ENCODE measurements at places on chromosomes 16 and 17.

DNA sequence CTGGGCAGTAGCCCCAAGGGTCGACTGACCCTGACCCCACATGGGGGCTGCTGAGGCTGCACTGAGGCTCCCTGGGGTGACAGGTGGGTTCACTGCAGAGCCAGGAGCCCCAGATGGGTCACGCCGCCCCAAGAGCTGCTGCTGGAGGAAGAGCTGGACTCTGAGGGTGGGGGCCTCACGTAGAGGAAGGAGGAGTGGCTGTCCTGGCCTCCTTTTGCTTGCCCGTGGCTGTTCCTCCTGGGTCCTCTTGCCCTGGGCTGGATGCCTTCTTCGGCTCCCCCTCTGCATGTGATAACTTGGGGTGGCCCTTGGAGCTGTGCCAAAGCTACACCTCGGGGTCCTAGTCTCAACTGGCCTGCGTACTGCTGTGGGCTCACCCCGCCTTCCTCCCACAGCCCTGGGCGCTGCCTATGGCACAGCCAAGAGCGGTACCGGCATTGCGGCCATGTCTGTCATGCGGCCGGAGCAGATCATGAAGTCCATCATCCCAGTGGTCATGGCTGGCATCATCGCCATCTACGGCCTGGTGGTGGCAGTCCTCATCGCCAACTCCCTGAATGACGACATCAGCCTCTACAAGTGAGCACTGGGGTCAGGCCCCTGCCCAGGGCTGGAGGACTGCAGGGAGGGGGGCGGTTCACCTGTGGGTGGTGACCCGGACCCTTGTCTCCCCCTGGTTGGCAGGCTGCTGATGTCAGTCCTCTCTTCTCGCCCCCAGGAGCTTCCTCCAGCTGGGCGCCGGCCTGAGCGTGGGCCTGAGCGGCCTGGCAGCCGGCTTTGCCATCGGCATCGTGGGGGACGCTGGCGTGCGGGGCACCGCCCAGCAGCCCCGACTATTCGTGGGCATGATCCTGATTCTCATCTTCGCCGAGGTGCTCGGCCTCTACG, 1.1 kb upstream of the AMDHD2 start:
- no peak for DNase-seq

GRCh38 chr16:51237861-51238378, 86.8 kb upstream of the SALL1 start:
- no peak for DNase-seq

DNA sequence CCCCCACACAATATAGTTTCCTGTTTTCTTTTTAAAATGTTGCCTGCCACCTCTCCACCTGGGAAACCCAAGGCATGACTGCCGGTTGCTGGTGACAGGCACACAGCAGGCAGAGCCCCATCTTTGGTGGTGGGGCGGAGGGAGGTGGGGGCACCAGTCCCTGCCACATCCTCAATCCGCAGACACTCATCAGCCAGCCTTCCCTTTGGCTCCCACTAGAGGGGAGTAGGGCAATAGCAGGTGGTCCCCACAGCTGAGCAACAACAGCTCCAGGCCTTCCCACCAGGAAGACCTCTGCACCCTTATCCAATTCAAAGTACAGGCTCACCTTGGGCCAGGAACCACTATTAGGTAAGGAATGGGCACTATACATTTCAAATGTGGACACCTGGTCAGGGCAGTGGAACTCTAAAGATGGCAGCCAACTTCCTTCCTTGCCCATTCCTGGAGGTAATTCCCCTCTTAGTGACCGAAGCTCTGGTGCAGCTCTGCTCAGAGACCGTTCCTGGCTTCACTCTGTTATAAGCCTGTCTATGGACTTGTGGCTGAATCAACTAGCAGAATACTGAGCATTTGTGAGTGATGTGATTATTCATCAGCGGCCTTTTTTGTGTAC, 13.9 kb downstream of the RECQL5 start:
- no peak for DNase-seq

DNA sequence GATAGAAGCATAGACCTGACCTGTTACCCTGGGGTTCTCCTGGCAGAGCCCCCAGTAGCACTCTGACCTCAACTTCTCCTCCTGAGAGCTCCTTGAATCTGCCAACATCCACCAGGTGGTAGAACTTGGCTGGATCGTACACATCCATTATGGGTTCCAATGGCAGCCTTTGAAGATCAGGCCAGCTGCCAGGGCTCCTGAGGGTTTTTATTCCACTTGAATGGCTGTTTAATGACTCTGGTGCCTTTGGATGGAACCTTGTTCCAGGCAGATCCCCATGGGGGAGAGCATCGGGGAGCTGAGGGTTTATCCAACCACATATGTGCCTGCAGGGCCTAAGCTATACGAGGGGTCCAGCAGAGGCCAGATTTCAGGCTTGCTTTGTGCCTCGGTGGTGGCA, 47.1 kb upstream of the CLEC19A start:
- DNase-seq: no peak

- DNase-seq: no peak
These were observed 452.5 kb upstream of the CCL2 start for GRCh38 chr17:33802349-33803198.

GRCh38 chr17:6455321-6455705, 11.1 kb downstream of the PIMREG start:
- peak; percentile 38 for DNase-seq

DNA sequence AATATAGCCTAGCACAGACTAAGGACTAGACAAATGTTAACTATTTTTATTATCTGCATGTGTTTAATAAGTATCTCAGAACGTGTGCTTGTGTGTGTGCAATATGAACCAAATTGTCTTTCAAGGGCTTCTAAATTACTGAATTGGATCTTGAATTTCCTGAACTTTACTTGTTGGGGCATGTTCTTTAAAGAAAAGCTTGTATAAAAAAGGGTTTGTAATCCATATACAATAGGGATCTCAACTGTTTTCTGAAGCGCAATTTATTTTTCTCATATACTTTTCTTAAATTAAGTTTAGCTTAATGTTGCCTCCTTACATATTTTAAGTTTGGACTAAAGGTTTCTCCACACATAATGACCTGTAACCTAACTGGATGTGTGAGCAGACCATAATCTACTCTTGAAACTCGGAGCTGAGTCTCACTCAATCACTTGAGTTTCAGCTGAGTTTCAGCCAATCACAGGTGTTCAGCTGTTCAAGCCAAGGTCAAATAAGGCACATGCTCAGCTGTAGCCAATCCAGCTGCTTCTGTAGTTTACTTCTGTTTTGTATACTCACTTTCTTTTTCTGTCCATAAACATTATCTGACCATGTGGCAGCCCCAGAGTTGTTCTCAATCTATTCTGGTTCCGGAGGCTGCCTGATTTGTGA, 72.3 kb downstream of the CDK5R1 start:
- no peak for DNase-seq

DNA sequence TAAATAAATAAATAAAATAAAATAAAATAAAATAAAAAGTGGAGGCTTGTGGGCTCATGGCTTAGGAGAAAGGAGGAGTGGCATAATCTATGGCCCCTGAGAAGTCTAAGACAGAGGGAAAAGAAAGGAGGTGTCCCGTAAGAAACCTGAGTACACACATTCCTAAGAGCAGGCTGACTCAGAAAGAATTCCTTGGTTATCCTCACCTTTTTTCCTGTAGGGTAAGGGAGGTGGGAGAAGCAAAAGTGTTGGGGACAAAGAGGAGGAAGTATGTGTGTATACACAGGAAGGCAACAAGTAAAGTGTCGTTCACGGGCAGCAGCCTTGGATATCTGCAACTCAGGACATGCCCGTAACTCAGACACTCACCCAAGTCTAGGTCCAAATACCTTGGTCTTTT, 29.3 kb downstream of the MARF1 start:
- DNase-seq: no peak

GRCh38 chr16:48591976-48592375, 18.0 kb downstream of the N4BP1 start:
- no peak for DNase-seq

GRCh38 chr16:30829130-30830071, 42.4 kb upstream of the ZNF629 start:
- DNase-seq: no peak

DNA sequence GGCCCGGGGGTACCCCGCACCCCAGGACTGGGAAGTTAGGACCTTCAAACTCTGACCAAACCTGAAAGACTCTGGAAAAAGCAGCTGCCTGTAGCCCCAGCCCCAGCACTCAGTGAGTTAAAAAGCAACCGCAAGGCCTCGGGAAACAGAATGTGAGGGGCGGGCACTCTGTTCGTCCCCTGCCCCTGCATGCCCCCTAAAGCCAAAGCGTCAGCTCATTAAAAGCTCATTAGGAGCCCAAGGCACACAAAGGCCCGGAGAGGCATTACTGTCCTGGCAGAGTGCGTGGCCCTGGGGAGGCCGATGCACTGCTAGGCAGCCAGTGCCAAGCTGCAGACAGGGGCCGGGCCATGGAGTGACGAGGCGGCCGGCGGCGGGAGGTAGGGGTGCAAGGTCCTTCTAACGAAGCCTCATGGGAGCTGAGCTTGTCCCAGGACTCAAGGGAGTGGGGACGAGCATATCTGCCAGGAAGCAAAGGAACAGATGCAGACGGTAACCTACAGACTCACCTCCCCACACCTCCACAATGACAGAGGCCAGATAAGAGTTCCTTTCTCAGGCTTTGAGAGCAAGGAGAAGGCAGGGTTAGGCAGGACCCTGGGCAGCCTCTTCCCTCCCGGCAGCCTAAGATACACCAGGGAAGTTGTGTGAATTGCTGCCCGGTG, 116.8 kb downstream of the ENGASE start:
- no peak for DNase-seq

GRCh38 chr16:49347476-49347875, 26.1 kb upstream of the C16orf78 start:
- DNase-seq: no peak

GRCh38 chr17:37478187-37478586, 11.5 kb upstream of the DUSP14 start:
- no peak for DNase-seq

DNA sequence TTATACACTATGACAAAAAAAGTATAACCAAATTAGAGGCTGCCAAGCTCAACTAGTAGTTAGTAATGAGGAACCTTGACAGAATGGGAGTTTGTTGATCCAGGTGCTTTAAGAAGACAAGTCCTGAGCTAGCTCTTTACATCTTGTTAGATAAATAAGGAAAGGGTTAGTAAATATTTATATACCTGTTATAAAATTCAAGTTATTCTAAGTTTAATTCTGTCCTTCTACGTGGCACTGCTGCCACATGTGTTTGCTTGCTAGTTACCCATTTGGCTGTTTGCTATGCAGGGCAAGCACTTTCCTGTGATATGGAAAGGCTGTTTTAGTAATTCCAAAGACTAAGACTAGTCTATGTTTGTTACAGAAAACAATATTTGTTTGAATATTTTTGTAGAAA, 180.5 kb downstream of the MYO1D start:
- peak; percentile 82 for DNase-seq

DNA sequence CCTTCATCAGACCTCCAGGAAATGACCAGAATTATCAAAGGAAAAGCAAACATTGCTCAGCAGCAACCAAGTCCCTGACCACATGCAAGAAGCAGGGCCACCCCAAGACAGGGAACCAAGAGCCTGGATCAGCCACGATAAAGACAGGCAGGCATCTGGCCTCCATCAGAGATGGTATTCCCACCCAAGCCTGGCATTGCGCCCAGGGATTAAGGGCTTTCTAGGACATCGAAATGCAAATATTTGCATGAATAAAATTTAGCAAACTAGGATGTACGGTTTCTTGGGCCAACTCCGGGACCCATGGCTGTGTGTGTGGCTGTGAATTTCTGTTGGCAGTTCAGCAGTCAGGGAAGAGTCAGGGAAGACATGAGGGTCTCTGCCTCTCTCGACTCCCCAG, 241.4 kb upstream of the DYNLRB2 start:
- peak; percentile 81 for DNase-seq
